NCI-H1105 treated with DMSO at 0.1 percent for 48 hours (cell line): ENCODE measurements at places on chromosomes 7 and 10.
A peak's percentile ranks its signal among the peaks of the same experiment; 100 is the strongest.

DNA sequence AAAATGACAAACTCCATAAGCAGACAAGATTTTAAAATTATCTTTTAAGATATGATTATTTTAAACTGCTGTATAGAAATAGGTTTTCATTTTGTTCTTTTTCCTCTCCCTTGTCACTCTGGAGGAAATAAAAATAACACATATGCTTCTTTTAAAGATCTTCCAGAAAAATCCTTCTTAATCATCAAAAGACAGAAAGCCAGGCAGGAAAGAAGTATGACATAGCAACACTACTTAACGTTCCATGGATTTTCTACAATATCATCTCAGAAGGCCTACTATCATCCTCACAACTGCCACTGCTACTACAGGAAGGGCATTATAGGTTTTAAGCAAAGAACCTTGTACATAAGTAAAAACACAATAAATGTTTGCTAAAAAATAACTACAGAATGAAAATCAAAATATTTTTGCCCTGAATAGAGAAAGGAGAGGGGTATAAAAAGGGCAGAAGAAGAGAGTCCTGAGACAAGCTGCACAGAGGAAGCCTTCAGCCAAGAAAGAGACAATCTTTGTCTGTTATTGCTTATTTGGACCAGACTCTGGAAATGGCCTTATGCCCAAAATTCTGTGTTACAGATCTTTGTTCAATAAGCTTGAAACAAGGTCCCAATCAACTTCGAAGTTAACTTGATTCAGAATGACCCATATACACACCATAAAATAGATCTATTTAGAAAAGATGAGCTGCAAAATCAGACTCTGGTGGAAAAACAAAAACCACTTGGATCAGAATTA lies 67.8 kb downstream of the ABI1 start:
- no peak for DNase-seq

- DNase-seq = no peak
Measured at GRCh38 chr10:69437321-69438259, 13.7 kb upstream of the TSPAN15 start.

- no peak for DNase-seq
Measured at GRCh38 chr10:68095153-68095552, 14.1 kb upstream of the MYPN start.

DNA sequence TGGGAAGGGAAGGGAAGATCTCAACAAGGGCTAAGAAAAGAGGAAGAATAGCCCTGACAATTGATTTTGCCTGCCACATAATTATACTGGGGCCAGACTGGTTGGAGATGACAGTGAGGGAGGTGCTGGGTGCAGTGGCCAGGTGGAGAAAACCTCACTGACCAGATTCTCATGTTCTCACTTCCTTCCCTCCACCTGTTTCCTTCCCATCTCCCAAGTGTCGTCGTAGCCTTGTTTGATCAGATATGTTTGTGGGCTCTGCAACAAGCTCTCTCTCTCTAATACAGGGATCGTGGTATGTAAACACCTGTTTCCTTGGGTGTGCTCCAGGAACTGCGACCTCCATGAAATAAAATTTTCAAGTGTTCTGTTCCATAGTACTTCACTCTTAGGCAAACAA lies 60.2 kb downstream of the VCL start:
- DNase-seq = peak; percentile 17

DNA sequence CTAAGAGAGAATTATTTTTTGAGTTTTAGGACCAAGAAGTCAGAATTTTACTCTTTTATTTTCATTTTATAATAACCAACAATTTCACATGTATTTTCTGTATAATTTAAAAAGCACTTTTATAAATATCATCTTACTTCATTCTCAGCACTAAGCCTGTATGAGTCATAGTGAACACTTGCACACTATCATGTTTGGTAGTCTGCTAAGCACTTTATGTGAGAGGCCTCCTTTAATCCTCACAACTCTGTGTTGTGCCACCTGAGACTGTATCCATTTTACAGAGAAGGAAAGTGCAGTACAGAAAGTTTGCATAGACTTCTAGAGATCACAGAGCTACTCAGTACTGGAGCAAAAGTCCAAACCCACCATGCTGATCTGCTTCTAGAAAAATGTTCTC lies 939.6 kb downstream of the NRG3 start:
- DNase-seq = no peak

DNA sequence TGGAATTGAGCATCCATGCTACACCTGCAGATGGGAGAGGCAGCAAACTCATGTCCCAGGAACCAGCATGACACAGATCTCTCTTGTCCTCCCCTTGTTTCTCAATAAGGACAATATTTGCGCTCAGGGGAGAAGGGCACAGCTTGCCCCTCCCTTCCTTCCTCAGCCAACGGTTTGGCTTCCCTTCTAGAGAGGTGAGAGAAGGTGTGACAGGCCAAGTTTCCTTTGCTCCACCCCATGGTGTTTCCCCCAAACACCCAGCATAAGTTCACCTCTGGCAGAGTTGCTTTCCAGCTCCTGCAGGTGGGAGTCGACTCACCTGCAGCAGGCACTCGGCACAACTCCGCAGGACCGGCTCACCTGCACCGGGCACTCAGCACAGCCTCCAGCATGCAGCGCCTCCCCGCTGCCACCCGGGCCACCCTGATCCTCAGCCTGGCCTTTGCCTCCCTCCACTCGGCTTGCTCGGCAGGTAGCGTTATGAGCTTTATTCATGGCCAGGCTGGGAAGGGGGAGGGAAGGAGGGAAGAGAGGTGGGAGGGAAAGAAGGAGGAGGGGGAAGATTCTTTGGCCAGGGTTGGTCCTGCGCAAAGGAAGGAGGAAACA lies at the start of the genes ATP6V0A4 and TMEM213:
Gene ATP6V0A4 (minus strand): TSS at position 482 of the 606 bp plus-strand sequence. CDS start 26,949 bp downstream, outside the sequence.
Gene TMEM213 (plus strand): TSS at position 280 of the 606 bp plus-strand sequence. CDS start 111 bp downstream, at position 391.
- no peak for DNase-seq

GRCh38 chr10:131902211-131902610 lies 1.4 kb downstream of the PPP2R2D start:
- DNase-seq = no peak

DNA sequence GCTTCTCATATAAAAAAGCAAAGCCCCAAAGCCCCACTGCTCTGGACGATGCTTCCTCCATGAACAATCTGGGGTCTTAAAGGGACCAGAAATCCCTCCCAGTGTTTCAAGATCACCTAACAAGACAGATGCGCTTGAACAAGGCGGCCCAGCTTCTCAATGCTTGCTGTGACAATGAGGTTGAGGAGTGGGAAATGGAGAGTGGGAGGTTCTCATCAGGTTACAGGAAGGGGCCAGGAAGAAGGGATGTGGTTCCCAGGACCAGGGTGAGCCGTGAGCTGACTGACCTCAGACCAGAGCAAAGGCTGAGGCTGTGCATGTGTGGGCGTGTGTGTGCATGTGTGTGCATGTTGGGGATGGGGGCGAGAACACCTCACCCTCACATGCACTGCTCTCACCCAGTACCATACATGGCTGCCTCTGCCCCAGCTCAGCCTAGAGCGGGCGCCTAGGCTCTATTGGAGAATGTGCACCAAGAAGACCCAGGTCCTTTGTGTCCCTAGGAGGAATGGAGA lies 220.8 kb upstream of the GPR26 start:
- no peak for DNase-seq

GRCh38 chr7:16061630-16062029 lies 359.7 kb downstream of the CRPPA start:
- no peak for DNase-seq

GRCh38 chr10:3452173-3452626 lies 279.6 kb upstream of the PITRM1 start:
- DNase-seq = no peak
